ENCODE measurements at places on chromosomes 7 and 10.

- DNase-seq = no peak
Measured at GRCh38 chr7:128665057-128665456, 7.0 kb upstream of the GARIN1A start.

GRCh38 chr7:133139350-133139749 is 57.5 kb upstream of the CHCHD3 start:
- no peak for DNase-seq

- no peak for DNase-seq
Measured at GRCh38 chr7:75771224-75771623, 787 bp downstream of the CCL26 start.

DNA sequence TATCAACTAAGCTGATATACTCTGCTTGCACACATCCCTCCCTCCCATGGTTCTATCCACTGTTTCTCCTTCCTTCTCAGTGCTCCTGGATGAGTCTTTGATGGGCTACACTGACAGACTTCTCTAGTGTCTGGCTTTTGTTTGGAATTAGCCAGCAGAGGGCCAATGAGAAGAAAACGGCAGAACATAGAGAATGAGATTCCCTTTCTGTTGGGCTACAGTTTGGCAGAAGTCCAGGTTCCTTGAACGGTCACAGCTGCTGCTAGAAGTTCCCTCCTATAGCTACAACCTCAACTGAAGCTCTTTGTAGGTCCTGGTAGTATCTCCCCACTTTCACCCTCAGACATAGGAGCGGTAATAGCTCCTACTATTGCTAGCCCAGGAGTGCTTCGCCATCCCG is 251.1 kb upstream of the LRRN3 start:
- no peak for DNase-seq

DNA sequence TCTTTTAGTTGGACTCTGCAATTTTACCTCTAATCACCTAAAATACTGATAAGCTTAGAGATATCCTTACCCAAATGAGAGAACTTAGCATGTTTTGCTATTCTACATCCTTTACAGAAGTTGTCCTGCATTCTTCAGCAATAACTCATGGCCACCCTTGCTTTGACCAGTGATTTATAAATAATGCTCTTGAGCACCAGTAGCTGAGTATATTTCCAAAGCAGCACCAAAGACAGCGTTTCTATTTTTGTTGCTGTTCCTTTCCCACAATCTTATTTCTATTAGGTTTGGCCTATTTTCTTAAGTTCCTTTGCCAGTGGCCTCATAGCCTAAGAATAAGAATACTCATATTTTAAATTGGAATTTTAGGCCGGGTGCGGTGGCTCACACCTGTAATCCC is 15.0 kb downstream of the ARPC1A start:
- DNase-seq = no peak

DNA sequence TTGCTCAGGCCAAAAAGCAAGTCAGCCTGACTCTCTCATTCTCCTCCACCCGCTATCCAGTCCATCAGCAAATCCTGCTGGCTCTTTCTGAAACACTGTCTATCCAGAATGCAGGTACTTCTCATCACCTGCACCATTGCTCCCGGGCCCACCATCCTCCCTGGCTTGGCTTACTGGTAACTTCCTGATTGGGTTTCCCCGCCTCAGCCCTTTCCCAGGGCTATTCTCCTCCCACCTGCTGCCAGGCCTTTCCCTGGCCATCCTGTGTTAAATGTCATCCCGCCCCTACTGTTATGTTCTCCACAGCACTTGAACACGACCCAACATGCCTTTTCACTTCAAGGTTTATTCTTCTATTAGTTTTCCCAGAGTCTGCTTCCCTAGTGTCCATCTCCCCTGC is 124.0 kb downstream of the CNNM2 start:
- no peak for DNase-seq

GRCh38 chr7:50956522-50957155 is 173.9 kb upstream of the GRB10 start:
- no peak for DNase-seq

DNA sequence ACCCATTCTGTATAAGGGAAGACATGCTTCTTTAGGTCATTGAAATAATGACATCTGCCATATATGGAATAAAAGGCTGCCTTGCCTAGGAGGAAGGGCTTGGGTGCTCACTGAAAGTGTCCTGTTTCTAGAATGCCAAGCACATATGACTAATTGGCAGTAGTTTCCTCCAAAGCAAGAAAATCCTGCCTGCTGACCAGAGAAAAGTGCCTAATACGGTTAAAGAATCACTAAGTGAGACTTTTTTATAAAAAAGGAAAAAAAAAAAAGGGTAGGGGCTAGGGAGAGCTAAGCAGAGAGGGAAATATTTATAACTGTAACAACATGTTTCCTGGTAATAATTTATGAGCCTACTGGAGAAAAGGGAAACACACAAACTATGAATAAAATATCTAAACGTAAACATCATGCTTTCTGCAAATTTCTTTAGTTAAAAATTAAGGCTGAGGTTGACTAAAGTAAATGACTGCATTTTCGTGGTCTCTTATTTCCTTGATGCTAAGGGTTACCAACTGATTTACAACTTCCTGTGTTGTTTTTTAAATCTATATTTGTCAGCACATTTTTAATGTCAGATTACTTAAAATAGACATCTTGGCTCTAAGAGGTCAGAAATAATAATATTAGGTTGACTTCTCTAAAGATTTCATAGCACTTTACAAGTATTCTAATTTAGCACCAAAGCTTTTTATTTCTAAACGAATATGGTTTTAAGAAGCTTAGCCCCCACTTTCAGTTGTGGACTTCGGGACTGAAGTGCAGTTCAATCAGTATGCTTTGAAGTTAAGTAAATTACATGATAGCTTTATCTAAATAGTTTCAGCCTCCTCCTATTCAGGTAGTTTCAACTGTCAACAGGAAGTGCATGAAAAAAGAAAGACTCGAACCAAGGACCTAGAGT is 89.6 kb downstream of the CABCOCO1 start:
- no peak for DNase-seq

DNA sequence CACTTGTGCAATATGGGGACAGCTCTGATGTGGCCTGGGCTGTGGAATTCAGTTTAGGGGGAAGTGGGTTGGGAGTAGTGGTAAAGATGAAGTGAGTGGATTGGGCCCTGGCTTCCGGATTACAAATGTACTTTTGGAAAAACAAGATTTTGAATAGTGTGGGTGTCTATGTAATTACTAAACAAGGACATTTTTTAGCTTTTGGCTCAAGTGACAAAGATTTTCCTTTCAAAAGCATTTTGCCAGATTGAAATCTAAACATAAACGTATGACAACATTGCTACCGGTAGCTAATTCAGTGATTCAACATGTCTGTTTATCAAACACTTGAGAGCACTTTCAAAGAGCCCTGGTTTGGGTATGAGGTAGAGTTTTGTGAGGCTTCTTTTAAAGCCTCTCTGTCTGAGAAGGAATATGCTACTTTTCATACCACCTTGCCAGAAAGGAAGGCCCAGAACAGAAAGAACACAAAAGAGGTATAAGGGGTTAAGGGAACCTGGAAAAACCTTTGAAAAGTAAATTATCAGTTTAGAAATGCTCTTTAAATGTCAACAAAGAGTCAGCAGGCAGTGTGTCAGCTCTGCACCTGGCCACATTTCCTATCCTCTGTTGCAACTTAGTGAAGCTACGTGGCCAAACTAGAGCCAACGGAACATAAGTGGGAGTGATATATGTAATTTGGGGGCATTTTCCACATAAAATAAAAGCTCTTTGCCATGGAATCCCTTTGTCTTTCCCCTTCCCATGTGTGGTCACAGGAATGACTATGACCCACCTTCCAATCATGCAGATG is 516.1 kb downstream of the NRG3 start:
- no peak for DNase-seq

DNA sequence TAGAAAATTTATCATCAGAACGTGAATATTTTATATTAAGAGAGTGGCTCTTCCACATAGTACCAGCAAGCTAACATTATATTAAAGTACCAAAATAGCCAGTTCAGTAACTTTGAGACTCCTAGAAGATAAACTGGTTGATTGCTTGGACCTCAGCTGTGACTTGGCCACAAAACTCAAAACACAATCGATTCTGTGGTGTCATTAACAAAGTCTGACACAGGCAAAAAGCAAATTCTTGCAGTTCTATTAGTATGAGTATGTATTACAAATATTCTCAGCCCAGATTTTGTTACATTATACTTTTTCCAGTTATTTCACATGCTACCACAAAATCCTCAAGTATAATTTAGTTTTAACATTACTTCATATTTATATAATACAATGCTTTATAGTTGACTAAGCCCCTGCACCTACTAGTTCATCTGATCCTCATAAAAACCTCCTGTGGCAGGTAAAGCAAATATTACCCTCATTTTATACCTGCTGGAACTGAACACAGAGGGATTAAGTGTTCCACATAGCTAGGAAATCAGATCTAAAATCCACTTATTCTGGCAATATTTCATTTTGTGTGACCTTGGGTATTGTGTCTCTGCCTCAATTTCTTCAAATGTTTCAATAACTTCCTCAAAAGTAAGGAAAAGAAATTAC is 279.9 kb upstream of the MKLN1 start:
- DNase-seq = no peak

GRCh38 chr10:132685101-132685891 is 100.7 kb downstream of the NKX6-2 start:
- peak; percentile 15 for DNase-seq

DNA sequence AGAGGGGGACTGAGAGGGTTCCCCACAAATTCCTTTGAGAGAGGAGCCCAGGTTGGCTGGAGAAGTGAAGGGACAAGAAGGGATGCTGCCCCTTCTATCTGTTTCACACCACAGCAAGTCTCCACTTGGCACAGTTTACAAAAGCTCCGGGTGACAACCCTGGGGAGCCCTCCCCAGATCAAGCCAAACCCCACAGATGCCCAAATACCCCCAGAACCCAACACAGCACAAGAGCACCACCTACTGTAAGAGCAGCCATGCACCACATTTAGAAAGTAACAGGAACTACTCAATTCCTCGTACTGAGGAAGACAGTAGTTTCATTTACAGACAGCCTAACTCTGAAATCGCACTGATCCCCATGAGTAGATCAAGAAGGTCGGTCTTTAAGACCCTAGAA is 67.8 kb upstream of the ATP6V0A4 start:
- DNase-seq = no peak

DNA sequence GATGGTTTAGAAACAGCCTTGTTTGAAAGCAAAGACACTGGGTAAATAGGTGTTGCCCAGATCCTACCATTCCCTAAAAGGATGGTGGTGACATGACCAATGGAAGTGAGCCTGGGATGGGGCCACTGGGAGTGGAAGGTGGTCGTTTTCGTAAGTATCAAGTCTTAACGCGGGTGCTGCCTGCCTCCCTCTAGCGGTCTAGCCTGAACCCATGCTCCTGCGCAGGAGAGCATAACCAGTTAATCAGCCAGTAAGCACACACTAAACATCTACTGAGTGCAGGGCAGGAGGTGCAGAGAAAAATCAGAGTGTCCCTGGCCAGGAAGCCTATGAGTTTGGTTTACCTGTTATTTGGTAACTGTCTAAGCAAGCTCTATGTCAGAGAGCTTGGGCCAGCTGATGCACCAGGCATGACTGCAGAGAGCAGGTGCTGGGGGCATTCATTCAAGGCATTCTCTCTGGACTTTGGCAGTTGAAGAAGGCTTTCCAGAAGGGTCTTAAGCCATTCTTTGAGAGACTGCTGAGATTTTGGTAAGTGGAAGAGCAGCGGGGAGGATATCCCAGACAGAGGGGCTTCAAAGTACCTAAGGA is 930 bp downstream of the GARIN1A start:
- no peak for DNase-seq

DNA sequence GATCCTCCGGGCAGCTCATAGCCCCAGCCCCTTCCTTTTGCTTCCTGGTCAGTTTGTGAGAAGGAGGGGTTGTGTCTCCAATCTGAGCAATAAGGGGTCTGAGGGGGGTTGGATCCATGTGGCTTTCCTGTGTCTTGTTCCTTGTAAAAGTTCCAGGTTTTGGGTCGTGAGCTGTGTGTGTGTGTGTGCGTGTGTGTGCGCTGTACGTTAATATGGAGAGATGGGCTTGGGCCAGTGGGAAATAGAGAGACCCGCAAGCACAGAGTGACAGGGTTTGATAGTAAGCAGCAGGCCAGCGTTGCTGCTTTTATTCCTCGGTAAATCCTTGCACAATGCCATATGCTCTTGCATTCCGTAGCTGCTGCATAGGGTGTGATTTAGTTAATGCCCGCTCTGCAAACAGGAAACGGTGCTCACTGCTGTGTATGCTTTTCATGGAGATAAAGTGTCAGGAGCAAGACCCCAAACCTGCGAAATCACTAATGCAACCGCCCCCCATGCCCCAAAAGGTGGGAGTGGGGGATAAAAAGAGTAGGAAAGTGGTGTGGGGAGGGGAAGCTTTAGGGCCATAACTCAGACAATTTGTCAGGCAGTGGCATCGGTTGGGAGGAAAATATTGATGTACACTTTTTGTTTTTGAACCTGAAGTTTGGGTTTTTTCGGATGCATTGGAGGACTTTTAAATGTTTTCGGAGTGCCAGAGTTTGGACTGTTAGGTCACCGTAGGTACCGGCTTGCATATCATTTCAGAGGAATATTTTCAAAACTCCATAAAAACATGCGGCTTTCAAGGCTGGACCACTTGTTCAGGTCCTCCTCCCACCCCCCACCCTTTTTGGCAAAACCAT is 108.7 kb downstream of the TCF7L2 start:
- DNase-seq = no peak

DNA sequence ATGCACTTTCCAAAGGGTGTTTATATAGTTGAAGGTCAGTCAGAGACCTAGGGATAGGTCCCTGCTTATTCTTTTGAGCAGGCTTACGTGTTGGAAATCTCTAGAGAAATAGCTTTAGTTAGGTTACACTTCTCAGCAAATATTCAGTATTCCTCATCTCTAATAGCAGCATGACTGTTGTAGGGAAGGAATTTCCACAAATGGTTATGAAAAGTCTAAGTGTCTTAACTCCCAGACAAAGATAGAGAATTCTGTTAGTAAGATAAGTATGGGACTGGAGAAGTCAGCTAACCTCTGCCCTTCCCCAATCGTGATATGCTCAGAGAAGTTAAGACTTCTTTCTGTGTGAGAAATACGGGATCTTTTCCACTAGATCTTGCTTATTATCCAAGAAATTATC is 16.5 kb downstream of the SGPL1 start:
- no peak for DNase-seq

GRCh38 chr7:79531905-79532664 is 78.6 kb upstream of the MAGI2 start:
- DNase-seq = no peak

All from activated T-cell treated with anti-CD3 and anti-CD28 coated beads for 24 hours (primary cell).